Stimulated activated CD4-positive, alpha-beta T cell treated with anti-CD3 and anti-CD28 coated beads, Interleukin-15, amount 100 ng/mL, for 24 hours (primary cell): ENCODE measurements at places on chromosomes 11 and 22.

- no peak for DNase-seq
Observed at GRCh38 chr11:65766535-65766934, 14.2 kb downstream of the AP5B1 start.

DNA sequence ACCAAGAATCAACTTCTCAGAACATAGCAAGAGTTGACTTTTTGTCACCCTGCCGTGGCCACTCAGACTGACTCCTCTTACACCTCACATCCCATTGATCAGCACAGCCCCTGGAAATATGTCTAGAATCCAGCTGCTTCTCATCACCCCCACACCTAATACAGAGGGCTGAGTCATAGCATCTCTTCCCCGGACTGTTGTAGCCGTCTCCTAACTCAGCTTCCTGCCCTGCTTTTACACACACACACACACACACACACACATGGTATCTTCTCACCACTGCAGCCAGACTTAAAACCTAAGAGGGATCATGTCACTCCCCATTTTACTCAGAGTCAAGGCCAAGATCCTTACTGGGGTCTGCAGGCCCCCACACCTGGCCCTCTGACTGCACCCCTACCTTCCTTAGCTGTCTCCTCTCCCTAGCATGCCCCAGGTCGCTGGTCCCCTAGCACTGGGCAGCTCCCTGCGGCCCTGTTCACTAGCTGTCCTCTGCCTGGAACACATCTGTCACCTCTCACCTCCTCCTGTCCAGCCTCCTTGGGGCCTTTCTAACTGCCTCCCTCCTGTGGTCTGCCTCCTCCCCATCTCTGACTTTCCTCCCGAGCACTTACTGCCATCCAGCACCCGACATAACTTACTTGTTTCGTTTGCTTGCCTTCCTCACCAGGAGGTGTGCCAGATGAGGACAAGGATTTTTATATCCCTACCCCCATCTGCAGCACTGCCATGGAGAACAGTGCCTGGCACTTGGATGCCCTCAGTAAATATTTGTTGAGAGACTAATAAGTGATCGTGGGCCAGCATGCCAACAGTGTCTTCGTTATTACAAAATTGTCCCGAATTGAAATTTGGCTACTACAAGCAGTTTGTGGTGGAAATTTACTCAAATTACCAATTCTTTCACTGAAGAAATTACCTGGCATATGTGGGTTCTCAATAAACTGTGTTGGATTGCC, 61.9 kb downstream of the BMAL1 start:
- DNase-seq, result peak; percentile 27

DNA sequence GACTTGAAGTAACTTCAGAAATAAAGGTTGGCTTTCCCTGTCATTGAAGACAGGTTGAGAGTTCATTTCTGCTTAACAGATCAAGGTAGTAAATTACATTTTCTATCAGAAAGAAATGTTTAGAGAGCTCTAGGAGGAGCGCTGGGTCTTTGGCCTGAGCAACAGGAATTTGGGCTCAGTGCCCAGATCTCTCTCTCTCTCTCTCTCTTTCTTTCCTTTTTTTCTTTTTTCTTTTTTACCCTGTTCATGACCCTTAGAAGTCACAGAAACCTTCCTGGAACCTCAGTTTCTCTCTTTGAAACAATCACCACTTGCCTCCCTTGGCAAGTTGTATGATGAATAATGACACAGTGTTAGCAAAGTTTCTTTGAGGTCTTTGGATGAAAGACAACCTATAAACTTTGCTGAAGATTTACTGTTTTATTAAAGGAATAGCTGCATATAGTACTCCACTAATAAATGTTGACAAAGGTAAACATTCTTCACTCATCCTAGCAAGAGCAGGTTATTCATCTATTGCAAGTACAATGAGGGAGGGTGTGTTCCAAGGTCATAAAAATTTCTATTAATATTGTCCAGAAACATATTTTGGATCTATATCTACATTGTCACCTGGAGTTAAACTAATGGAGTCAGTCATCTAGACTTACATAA, 35.5 kb upstream of the RASSF10 start:
- no peak for DNase-seq

GRCh38 chr11:32121012-32121411, 30.1 kb downstream of the RCN1 start:
- DNase-seq, result no peak

- peak; percentile 46 for DNase-seq
Observed at GRCh38 chr22:40462195-40462984, 92.0 kb downstream of the SGSM3 start.

- no peak for DNase-seq
Observed at GRCh38 chr11:100003985-100004384, 683.1 kb upstream of the ARHGAP42 start.

GRCh38 chr11:26958702-26959049, 35.2 kb upstream of the FIBIN start:
- DNase-seq, result no peak

- DNase-seq, result no peak
Observed at GRCh38 chr11:72631806-72632731, 42.2 kb downstream of the PDE2A start.

DNA sequence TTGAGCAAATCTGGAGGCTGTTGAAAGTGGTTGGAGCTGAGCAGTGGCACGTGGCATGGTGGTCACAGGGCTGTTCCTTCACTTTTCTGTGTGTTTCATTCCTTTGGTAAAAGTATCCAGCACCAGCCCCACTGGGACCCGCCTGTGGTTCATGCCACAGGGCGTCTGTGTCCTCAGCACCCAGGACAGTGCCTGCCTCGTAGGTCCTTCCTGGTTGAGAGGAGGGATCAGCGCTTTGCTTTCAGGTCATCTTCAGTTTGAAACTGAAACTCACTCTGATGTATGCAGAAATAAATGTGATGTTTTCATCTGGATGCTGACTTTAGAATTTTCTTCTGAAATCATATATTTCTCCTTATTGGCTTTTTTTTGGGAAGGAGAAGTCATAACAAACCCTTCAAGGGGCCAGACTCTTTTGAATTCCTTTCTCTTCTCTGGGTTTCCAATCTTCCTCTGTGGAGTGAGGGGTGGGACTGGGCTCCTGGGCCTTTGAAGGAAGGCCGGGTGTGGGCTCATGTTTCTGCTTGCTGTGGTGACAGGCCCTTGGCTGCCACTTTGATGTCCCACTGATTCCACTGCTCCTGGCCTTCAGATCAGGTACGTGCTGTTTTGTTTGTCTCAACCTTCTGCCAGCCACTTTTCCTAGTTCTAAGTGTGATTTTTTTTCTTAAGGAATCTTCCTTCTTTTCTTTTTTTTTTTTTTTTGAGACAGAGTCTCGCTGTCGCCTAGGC, 26.2 kb downstream of the TBC1D22A start:
- DNase-seq, result peak; percentile 32

GRCh38 chr11:96180341-96180740, 162.7 kb downstream of the MAML2 start:
- no peak for DNase-seq

- peak; percentile 1 for DNase-seq
Observed at GRCh38 chr11:21625982-21626381, 566.9 kb upstream of the ANO5 start.

- no peak for DNase-seq
Observed at GRCh38 chr11:66011785-66012303, at the start of gene CST6. Gene CST6, plus strand, starts transcription at chr11:66012008. Its CDS starts 37 bp downstream, at chr11:66012045.

- no peak for DNase-seq
Observed at GRCh38 chr11:63851364-63851763, 12.5 kb downstream of the MARK2 start.

GRCh38 chr11:8036002-8036802, 44.8 kb upstream of the TUB start:
- DNase-seq, result no peak

- DNase-seq, result no peak
Observed at GRCh38 chr11:114025329-114025907, 34.1 kb upstream of the ZBTB16 start.

- DNase-seq, result no peak
Observed at GRCh38 chr11:14267861-14268635, 90.9 kb downstream of the RRAS2 start.

DNA sequence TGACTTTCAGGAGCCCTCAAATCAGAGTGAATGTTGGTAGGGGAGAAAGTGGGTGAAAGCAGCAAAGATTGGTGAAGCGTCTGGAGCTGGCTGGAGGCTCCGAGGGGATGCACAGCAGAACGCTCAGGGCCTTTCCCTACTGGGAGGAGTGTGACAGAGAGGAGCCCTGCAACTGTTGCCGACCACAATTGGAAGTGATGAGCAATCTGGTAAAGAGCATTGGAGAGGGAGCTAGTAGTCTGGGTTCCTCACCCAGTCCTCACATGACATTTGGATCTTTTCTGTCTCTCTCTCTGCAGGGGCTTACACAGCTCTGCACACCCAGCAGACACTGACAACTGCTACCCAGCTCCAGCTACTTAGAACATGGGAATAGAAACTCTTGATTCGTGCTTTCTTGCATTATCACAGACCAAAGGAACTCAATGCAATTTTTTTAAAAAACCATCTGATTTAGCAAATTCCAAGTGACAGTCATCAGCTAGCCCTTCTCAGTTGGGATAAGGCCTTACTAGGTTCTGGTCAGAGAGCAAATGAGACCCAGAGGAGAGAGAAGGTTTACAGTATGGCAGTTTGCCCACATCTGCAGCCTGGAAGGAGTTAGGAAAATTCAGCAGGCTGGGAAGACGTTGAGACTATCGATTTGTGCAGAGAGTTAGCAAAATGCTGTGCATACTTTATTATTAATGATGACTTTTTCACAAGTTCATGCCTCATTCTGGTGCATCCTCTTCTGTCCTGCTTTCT, 278.0 kb upstream of the PLET1 start:
- DNase-seq, result no peak

- no peak for DNase-seq
Observed at GRCh38 chr11:46291441-46292150, 14.1 kb downstream of the CREB3L1 start.

DNA sequence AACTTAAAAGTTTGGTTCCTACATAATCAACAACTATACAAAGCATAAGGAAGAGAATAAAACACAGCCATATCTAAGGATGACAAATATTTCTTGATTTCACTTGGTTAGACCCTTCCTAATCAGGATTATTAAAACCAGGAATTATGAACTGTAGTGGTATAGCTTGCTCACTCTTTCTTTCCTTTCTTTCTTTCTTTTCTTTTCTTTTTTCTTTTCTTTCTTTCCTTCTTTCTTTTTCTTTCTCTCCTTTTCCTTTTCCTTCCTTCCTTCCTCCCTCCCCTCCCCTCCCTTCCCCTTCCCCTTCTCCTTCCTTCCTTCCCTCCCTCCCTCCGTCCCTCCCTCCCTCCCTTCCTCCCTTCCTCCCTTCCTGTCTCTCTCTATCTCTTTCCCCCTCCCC, 78.0 kb downstream of the HORMAD2 start:
- DNase-seq, result no peak

- no peak for DNase-seq
Observed at GRCh38 chr11:121829159-121829643, 286.8 kb downstream of the BLID start.

- no peak for DNase-seq
Observed at GRCh38 chr11:35969089-35970042, 25.5 kb downstream of the LDLRAD3 start.

- peak; percentile 15 for DNase-seq
Observed at GRCh38 chr11:69442012-69442806, 39.3 kb upstream of the LINC01488 start.

DNA sequence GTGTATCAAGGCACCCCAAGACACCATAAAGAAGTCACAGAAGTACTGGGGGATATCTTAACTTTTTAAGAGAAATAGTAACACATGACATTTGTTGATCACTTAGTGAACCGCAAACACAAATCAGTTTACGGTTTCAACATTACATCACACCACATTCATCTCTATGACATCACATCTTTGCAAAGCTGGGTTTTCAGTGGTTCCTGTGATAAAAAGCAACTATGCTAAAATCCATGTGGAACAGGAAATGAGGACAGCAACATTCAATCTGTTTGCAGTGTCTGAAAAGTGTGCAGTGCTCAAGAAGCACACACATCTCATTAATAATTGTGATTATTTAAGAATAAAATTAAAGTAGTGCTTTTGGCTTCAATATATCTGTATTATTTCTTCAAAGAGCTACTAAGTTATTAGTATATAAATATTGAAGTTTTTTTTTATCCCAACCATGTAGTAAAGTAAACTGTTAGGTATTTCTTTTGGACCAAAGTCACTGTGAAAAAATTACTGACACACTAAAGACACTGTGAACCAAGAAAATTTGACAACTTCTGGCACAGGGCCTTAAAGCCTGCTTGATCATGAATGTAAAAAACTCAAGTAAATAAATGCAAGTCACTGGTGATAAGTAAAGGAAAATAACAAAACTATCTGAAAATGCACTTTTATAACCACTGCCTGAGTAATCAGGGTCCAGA, 156.0 kb upstream of the SOX6 start:
- no peak for DNase-seq

- DNase-seq, result peak; percentile 15
Observed at GRCh38 chr22:21984793-21985192, 2.2 kb upstream of the TOP3B start.

GRCh38 chr11:63911440-63911839, 5.5 kb downstream of the RCOR2 start:
- no peak for DNase-seq

DNA sequence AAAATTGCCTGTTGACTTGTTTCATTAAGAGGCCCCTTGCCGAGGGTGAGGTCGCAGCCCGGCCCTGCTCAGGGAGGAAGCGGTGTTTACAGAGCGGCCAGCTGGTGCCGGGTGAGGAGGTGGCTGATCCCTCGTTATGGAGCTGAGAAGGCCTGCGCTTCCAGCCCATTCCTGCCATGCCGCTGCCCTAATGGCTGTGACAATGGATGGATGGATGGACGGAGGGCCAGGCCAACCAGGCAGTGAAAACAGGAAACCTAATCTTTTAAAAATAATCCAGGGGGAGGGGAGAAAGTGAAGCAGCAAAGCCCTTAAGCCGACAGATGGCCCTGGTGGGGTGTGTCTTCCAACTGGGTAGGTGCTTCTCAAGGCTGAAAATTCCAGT, 38.5 kb downstream of the BCR start:
- DNase-seq, result peak; percentile 35

- no peak for DNase-seq
Observed at GRCh38 chr11:14202251-14203196, 156.5 kb downstream of the RRAS2 start.

DNA sequence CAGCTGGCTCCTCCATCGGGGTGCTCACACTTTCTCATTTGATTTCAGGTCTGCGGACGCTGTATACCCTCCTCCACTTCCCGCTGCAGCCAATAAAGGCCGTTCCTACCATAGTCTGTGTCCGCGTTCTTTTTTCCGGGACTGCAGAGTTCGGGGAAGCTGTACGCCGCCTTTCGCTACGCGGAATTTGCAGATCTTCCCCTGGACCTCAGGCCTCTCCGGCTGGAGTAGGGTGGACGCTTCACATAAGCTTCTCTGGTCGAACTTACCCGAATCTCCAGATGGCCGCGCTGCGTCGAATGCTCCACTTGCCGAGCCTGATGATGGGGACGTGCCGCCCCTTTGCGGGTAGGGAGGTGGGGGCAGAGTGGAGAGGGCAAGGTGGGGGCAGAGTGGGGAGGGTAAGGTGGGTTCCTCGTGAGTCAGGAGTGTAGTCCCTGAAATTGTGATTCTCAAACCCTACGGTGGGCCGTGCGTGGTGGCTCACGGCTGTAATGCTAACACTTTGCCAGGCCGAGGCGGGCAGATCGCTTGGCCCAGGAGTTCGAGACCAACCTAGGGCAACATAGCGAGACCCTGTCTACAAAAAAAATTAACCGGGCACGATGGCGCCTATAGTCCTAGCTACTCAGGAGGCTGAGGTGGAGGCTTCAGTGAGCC, 617 bp downstream of the CSKMT start:
- peak; percentile 72 for DNase-seq

- no peak for DNase-seq
Observed at GRCh38 chr11:9118277-9118676, 26.9 kb upstream of the SCUBE2 start.

- peak; percentile 76 for DNase-seq
Observed at GRCh38 chr11:66081505-66081904, 11.4 kb downstream of the PACS1 start.

- DNase-seq, result peak; percentile 28
Observed at GRCh38 chr11:64762277-64762673, 2.5 kb upstream of the PYGM start.
